ENCODE measurements at places on chromosomes 3 and 15.

DNA sequence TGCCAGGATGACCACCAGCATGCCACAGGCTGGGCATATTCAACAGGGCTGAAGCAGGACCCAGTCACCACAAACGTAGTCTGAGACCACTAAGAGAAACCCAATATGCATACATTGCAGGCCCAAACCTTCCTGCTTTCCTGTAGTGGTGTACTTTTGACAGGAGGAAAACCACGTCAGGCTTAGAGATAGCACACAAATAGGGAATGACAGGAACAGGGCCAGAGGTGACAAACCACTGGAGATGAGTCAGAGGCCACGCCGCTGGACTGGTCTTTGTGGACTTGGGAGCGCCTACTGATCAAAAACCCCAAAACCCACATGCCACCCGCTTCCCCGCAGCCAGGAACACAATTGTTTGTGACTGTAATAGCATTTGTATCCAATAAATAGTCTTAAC is 3.6 kb upstream of the EFCAB12 start:
- no peak for DNase-seq

DNA sequence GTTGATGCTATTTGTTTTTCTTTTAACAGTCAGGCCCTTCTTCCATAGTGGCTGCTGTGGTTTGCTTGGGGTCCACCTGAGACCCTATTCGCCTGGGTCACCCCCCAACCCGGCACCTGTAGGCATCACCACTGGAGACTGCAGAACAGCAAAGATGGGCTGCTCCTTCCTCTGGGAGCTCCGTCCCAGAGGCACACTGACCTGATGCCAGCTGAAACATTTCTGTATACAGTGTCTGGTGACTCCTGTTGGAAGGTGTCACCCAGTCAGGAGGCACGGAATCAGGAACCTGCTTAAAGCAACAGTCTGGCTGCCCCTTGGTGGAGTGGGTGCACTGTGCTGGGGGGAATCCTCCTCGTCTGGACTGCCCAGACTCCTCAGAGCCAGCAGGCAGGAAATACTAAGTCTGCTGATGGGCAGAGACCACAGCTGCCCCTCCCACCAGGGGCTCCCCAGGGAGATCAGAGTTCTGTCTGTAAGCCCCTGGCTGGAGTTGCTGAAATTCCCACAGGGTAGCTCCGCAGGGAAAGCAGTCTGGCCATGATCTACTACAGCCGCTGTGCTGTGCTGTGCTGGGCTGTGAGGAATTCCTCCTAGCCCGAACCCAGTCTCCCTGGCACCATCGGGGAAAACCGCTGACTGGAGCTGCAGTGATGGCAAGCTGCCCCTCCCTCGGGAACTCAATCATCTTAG is 248.2 kb downstream of the TBC1D5 start:
- peak; percentile 35 for DNase-seq

GRCh38 chr3:34017757-34018156 is 219.3 kb downstream of the PDCD6IP start:
- DNase-seq = no peak

DNA sequence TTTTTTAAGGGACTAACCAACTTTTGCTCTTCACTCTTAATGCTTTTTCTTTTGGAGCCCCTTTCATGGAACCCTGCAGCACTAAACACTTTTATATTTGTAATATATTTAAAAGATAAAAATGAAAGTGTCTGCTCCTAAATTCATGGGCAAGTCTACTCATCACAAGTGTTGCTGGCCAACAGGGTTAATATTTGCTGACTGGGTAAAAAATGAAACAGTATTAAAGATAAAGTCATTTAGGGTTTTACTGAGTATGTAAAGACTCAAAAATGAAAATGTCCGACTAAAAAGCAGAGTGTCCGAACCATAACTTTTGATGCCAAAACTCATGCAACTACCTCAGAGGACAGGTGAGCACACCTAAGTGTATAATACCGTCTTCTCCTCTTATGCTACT is 54.0 kb downstream of the MOBP start:
- DNase-seq = no peak

GRCh38 chr15:70507772-70508371 is 255.5 kb downstream of the UACA start:
- no peak for DNase-seq
